ENCODE measurements at places on chromosomes 16 and 17.

DNA sequence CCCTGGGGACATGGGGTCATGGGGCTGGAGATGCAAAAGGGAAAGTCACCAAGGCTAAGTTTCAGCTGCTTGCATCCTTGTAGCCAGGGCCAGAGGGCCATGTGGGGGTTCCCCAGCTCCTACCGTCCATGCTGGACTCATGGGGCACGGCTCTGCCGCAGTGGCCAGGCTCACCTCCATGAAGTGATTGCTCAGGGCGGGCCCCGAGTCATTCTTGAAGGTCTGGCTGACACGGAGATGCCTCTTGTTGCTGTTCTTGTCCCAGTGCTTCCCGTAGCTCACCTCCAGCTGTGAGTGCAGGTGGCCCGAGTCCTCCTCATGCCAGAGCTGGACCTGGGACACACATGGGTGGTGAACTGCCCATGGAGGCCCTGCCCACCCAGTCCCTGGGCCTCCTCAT is 114.5 kb downstream of the RMI2 start:
- no peak for DNase-seq

DNA sequence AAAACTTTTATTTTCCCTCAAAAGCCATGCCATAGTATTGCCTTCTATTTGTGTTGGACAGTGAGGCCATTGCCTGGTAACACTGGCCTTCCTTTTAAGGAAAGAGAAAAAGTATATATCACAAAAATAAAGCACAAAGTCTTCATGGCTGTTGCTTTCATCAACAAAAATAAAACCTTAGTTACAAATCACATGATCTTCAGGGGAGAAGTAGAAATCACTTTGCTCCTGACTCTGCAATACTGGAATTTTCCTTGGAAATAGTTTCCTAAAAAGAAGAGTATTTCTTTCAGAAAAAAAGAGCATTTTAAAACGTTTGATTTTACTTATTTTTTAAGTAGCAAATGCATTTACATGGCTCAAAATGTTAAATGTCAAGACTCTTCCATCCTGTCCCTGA is 41.9 kb downstream of the FAM20A start:
- no peak for DNase-seq

- no peak for DNase-seq
Measured at GRCh38 chr17:34067011-34067410, 188.1 kb upstream of the CCL2 start.

GRCh38 chr17:51419476-51419875 is 159.1 kb downstream of the UTP18 start:
- DNase-seq, result no peak

- DNase-seq, result peak; percentile 59
Measured at GRCh38 chr17:7590743-7591142, 849 bp upstream of the SOX15 start.

GRCh38 chr17:55340176-55340575 is 75.4 kb downstream of the HLF start:
- DNase-seq, result no peak

DNA sequence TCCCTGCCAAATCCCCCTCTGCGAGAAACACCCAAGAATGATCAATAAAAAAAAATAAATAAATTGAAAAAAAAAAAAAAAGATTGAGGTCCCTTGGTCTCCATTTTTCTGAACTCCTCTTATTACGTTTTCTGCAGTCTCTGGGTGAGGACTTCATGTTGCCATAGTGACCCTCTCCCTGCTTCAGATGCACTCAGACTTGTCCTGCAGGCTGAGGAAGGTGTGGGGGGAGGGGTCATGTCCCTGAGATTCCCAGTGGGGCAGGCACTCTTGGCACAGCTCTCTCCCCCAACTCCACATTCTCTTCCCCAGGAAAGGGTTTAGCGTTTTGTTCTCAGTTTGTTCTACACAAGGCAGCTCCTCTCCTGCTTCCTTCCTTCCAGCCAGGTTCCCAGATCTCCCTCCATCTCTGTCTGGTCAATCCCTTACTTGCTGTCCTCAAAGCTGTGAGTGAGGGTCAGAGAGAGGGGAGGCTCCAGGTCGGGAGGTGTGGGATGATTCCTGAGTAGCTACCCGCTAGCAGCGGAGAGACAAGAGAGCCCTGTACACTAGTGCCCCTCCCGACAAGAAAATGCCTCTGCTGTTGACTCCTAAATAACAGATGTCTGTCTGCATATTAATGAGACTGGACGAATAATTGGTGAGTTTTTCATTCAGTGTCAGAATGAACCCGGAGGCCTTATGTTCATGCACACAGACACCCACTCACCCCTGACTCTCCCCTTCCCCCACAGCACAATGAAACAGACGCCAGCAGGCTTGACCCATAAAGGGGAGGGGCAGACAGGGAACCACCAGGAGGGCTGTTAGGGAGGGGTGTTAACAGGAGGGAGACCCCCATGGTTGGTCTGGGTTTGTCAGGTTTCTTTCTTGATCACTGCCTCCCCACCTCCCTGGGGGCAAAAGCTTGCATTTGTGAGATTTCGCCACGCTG is 9.2 kb downstream of the RND2 start:
- no peak for DNase-seq

DNA sequence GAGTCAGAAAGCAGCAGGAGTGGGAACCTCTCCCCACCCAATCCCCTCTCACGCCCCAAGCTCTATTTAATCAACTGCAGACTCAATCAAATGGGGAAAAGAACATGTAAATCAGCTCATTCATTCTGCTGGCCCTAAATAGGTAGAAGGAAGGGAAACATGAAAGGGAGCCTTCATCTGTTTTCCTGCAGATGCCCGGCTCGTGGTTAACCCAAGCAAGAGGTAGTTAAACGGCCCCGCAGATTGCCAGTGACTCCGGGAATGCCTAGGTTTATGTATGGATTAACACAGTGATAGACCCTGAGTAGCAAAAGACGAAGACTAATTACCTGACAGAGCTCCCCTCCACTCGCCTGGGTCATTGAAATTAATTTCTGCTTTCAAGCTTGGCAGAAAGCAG is 542.0 kb downstream of the WWOX start:
- DNase-seq, result no peak

- no peak for DNase-seq
Measured at GRCh38 chr16:27762441-27762840, 212.5 kb downstream of the KATNIP start.

- no peak for DNase-seq
Measured at GRCh38 chr17:78528541-78528940, 48.7 kb downstream of the DNAH17 start.

GRCh38 chr16:78571898-78572358 is 472.5 kb downstream of the WWOX start:
- peak; percentile 31 for DNase-seq

GRCh38 chr16:14334366-14335080 is 263.4 kb downstream of the MRTFB start:
- DNase-seq, result peak; percentile 71

GRCh38 chr16:71262391-71262790 is 26.8 kb downstream of the CMTR2 start:
- DNase-seq, result no peak

DNA sequence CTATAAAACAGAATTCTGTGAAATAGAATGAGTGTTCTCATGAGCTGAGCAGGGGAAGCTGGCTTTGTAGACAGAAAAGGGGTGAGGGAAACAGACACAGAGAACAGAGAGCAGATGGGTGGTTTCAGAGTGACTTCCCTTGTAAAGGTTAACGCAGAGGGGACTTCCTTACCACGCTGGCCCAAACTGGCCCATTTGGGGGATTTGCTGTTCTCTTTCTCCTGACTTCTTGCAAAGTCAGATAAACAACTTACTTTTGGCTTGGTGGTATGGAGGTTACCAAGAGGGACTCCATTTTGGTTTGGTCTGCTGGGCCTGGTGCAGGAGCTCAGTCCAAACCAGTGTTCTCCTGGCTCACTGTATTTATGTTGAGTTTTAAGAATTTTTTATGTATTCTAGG is 48.4 kb downstream of the SEC14L1 start:
- DNase-seq, result no peak

DNA sequence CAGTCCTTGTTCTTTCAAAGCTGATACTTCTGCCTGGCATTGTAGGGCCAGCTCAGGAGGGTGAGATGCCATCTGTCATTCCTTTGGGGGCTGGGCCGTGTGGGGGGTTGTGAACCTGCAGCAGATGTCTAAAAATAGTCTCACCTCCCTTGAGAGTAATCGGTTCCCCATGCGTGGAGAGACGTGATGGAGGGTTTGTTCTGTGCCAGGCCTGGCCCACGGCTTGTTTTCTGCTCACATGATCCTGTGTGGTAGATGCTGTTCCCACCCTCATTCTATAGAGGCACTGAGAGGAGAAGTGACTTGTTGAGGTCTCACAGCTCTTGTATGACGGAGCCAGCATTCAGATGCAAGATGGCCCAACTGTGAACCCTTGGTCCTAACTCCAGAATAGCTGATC is 4.6 kb downstream of the IRF8 start:
- DNase-seq, result no peak

- DNase-seq, result peak; percentile 72
Measured at GRCh38 chr17:12510535-12510934, 155.2 kb upstream of the MYOCD start.

- no peak for DNase-seq
Measured at GRCh38 chr16:88549671-88550245, 20.4 kb upstream of the ZC3H18 start.

All from fibroblast of skin of abdomen (primary cell).